GM13977 (cell line): ENCODE measurements at places on chromosomes 1 and 21.

DNA sequence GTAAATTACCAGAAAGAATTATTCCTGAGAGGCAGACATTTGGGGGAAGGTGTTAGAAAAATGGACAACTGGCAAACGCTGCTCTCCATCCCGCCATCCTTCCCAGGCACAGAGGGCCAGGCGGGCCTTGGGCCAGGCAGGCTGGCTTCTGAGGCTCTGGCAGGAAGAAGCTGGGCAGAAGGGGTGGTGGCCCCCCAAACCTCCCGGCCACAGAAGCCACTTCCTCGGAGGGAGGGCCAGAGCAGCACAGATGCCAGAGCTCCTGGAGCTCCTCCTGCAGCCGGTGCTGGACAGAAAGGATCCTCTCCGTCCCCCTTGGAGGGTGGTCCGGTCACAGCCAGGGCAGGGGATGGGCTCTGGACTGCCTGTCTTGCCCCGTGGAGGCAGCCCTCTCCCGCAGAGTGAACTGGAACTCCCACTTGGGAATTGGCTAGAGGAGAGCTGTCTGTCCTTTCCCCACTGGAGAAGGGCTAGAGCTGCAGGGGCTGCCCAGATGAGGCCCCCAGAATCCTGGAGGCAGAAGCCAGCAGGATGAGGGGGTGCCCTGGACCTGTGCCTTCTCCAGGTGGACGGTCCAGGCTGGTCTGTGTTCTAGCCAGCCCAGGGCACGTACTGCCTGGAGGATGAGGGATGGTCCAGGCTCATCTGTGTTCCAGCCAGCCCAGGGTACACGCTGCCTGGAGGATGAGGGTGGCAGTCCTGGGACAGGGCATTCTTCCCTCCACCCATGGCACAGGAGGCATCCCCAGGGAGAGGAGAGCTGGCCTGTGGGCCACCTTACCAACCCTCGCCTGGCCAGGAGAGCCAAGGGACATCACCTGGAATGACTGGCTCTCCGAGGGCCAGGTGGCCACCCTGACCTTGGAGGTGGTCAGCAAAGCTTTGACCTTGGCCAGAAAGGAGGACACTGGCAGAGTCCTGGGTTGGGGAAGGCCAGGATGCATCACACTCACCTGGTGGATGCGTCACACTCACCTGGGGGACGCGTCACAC lies 47.4 kb upstream of the ACTRT2 start:
- DNase-seq = no peak

DNA sequence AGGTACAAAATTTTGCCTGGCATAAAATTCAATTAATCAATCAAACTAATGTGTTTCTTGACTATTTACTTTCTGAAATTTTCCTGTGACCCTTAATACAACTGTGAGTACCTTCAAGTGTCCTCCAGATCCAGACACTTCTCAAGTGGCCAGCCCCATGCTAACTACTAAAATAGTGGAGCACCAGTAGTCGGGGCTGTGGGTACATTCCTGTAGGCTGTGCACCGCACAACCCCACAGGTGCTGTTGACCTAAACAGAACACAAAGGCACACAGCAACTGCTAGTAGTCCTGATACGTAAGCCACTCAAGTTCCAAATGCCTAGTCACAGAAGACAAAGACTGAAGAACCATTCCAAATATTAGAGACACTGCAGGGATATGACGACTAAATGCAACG lies 36.6 kb downstream of the TMEM50B start:
- DNase-seq = no peak

DNA sequence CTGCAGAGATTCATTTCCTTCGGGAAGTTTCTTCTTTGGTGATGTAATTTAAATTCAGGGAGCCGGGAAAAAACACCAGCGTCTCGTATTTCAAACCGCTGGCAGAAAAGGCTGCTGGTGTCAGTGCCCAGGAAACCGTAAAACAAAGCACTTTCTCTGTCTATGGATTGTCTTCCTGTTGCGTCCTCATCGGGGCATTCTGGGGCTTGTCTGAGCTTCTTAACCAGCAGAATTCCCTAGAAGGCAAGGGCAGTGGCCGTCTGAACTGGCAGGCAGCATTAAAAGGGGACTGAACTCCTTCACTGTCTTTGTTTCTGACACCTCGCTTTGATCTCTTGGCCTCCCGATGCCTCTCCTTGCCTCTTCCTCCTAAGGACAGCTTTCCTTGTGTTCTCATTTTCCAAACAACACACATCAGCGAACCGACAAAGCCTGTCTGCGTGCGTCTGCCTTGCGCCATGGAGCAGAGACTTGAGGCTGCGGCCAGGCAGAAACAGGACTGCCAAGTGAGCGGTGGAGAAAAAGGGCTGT lies 391.6 kb upstream of the VAMP3 start:
- DNase-seq = no peak

DNA sequence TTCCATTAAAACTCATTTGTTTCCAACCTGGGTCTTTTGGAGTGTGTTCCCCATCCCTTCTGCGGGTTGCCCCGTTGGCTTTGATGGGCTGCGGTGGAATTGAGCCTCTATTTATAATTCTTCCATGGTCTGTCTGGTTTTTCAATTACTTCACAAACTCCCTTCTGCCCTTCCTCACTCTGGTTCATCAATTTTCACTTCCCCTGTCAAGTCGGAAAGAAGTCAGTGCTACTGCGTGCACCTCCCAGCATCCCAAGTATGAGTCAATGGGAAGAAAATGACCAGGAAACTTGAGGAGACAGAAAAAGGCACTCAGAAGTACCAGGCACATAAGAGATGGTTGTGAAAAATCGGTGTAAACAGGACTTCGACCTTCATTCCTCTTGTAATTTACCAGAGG lies 126.2 kb downstream of the KAZN start:
- DNase-seq = no peak

DNA sequence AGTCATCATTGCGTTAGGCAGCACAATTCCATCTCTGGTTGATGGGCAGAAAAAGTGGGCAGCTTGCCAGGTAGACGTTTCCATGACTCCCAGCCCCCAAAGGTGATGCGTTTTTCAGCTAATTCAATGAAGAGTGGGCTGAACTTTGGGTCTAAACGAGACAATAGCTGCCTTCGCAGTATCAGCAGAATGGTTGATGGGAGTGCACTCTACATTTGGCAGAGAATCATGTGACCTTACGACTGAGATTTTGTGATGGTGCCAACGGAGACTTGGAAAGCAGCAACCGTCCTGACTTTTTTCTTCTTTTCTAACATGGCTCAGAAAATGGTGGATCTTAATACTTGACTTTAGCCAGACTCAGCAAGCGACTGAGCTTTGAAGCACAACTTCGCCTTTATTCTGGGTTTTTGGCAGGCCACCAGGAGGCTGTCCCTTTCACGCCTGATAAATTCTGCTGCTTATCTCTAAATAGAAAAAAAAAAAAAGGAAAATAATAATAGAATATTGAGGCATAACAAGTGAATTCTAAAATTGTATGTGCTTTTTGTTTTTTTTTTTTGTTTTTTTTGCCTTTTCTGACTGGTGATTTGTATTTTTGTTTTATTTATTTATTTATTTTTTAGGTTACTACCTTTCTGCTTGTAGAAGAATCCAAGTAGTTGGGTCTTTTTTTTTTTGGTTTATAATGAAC lies 804.8 kb downstream of the USP25 start:
- no peak for DNase-seq

DNA sequence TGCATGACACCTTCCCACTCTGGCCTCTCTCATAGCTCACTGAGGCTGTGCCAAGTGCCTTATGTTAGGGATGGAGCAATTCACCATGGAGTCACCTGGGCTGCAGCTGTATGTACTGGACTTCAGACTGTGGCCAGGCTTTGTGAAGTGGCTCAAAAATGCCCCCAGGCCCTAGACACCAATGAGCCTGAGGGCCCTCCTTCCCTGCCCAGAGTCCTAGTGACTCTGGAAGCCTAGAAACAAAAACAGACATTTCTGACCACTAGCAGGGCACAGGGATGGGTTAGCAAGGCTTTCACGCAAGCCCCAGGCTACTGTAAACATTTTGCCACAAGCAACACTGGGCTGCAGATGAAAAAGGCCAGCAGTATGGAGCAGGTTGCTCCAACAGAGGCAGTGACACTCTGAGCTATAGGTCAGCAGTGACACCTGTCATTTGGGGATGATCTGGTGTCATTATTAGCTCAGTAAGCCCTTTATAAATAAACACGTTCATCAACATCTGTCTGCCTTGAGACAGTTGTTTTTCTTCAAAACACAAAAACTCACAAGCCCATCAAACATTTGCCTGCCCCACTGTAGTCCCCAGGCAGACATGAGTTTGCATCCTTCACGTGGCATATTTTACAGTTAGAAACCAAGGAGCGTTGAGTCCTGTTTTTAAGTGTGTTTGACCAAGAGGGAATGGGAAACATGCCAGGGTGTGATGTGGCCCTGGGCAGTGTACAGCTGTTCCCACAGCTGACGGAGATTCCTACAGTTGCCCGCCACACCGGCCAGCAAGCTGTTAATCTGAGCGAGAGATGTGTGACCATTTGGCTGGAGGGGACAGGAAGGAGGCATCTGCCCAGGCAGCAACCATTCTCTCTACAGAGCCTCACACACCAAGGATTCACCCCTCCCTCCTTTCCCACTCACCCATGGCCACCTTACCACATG lies 66.8 kb downstream of the KCNN3 start:
- DNase-seq = no peak

- DNase-seq = no peak
Observed at GRCh38 chr1:63413394-63413793, 46.0 kb downstream of the ALG6 start.

- DNase-seq = peak; percentile 61
Observed at GRCh38 chr1:155126556-155127104, 1.0 kb upstream of the EFNA1 start.

DNA sequence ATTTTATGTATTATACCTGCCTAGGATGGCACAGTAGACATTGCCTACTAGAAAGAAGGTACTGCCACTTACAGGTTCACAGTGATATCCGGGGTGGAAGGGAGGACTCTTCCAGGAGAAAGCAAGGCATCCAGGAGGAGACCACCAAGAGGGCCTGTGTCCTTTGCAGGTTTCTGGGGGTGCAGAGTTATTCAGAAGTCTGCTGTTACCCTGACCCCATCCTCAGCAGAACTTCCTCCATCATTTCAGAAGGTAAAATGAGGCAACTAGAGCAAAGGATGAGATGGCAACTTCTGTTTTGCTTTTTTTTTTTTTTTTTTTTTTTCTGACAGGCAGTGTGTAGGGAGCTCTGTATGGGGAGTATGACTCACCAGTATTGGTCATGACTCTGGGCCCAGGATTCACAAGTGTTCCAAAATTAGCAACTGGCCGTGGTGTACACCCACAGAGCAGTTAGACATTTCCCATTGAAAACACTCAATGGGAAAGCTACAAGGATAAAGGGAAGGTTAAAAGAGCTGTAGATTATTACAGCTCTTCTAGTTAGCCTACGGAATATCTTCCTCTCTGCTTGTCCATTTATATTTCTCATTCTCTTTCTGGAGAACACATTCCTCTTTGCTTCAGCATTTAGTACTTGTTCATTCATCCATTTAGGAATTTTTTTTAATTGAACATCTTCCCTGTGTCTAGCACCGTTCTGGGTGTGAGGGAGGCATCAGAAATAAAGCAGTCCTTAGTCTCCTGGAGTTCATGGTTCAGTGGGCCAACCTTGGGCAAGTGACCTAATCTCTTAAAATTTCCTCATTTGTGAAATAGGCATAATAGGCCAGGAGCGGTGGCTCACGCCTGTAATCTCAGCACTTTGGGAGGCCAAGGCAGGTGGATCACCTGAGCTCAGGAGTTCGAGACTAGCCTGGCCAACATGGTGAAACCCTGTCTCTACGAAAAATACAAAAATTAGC lies 50.5 kb upstream of the PPP2R5A start:
- DNase-seq = peak; percentile 47

- no peak for DNase-seq
Observed at GRCh38 chr1:201861448-201861847, 27.2 kb upstream of the SHISA4 start.

DNA sequence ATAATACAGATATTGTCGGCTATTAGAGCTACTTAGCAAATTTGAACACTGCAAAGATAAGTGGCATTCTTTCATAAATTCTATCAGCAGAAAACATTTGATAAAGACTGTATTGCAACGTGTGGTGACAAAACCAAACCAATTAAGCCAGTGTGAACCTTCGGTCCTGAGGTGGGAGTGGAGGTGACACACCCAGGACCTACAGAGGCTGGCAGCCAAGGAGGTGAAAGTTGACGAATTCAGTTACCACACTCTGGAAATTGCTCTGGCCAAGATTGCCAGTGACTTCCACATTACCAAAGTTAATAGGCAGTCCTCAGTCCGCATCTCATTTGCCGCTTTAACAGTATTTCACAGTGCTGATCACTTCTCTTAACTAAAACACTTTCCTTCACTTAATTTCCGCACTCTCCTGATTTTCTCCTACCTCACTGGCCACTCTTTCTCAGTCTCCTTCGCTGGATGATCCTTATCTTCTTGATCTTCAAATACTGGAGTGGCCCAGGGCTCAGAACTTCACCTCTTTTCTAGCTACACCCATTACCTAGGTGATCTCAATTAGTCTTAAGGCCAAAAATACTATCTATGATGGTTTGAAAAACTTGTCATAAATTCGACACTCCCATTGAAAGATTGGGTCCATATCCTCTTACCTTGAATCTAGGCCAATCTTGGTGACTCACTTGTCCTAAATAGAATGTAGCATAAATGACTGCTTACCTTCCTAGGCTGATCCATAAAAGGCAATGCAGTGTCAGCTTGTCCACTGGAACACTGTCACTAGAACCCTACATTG lies 5.1 kb upstream of the CDC42BPA start:
- no peak for DNase-seq

- DNase-seq = no peak
Observed at GRCh38 chr21:43734928-43735229, 15.9 kb downstream of the PDXK start.
